Muscle of leg (tissue), 16 donors: ENCODE measurements at places on chromosomes 2 and 18. TPM values are rescaled to one million over a fixed set of nuclear protein-coding genes. Genes with fewer than 3 reads are reported as not detected.

DNA sequence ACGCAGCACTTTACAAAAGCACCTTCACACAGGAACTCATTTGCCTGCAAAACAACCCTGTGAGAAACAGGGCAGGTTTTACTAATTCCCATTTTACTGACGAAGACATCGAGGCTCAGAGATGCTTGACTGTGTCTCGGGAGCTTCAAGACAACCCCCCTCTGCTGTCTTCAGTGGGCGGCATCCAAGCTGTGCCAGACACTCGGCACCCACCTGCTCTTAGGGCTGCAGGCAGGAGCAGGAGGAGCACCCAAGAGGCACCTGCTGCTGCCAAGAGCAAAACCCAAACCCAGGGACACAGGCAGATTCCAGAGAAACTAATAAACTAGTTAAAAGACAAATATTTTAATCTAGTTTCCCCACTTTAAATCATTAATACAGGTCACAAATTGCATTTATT, 67.9 kb downstream of the PPP4R1 start:
- no peaks in the 10 kb centered on the region for H3K27me3 ChIP-seq
- H3K4me3 ChIP-seq, result no peak overlapping the region
- no peak for DNase-seq

GRCh38 chr2:152247337-152247695, 71.8 kb upstream of the STAM2 start:
- H3K27ac ChIP-seq, result no peak overlapping the region
- no peak overlapping the region for H3K4me3 ChIP-seq
- H3K36me3 ChIP-seq, result no peaks in the 10 kb centered on the region
- H3K4me1 ChIP-seq, result peaks cover 6% of the 10 kb centered on the region
- H3K27me3 ChIP-seq, result no peaks in the 10 kb centered on the region

GRCh38 chr2:227613272-227613660, 1.4 kb downstream of the SCYGR3 start:
- DNase-seq, result no peak
- no peaks in the 10 kb centered on the region for H3K27me3 ChIP-seq
- no peak overlapping the region for H3K27ac ChIP-seq
- H3K4me3 ChIP-seq, result no peak overlapping the region
- H3K36me3 ChIP-seq, result no peaks in the 10 kb centered on the region

- no peak overlapping the region for H3K4me3 ChIP-seq
- peaks cover 15% of the 10 kb centered on the region for H3K27me3 ChIP-seq
- DNase-seq, result no peak
- H3K27ac ChIP-seq, result no peak overlapping the region
- no peaks in the 10 kb centered on the region for H3K36me3 ChIP-seq
These were observed 3.1 kb downstream of the NRXN1 start for GRCh38 chr2:51028829-51029228.

DNA sequence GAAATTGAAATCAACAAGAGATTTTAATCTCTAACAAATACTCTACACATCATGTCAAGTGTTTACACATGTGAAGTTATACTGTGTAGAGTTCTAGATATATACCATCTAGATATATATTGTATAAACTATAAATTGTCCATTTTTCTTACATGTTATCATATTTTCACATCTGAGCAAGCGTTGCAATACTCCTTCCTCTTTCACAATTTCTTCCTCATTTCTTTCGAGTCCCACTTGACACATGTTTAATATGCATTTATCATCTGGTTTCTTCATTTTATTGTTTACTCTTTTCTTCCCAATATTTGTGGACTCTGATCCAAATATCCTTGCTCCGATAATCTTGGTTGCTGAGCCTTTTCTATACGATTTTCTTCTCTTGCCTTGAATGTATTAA, 50.2 kb downstream of the UNC80 start:
- H3K4me3 ChIP-seq, result no peak overlapping the region
- no peaks in the 10 kb centered on the region for H3K27me3 ChIP-seq
- no peaks in the 10 kb centered on the region for H3K36me3 ChIP-seq
- no peak for DNase-seq
- no peaks in the 10 kb centered on the region for H3K4me1 ChIP-seq

GRCh38 chr18:1526991-1527390, 622.3 kb downstream of the ADCYAP1 start:
- no peak overlapping the region for H3K4me3 ChIP-seq
- DNase-seq, result peak; percentile 6
- H3K27me3 ChIP-seq, result no peaks in the 10 kb centered on the region

GRCh38 chr2:43133708-43134570, 92.5 kb downstream of the ZFP36L2 start:
- H3K27ac ChIP-seq, result peak overlapping the region; percentile 5
- no peak for DNase-seq

RAB12 gene
- total RNA-seq, result 41.9 TPM

CAPN13 gene
- not detected for total RNA-seq

NCKAP5 gene
- total RNA-seq, result 4.7 TPM

ZNF397 gene
- 23.2 TPM for total RNA-seq
